Urinary bladder (tissue), 4 donors: ENCODE measurements at places on chromosomes 12 and 14. TPM values are rescaled to one million over a fixed set of nuclear protein-coding genes. Genes with fewer than 3 reads are reported as not detected.

TAS2R42 gene
- polyA plus RNA-seq: not detected

KLRK1 gene
- 1.9 TPM for polyA plus RNA-seq

ASCL4 gene
- not detected for polyA plus RNA-seq

SLC35F4 gene
- 0.11 TPM for polyA plus RNA-seq
